Ovary (tissue), 10 donors: ENCODE measurements at places on chromosomes 3 and 15. TPM values are rescaled to one million over a fixed set of nuclear protein-coding genes. Genes with fewer than 3 reads are reported as not detected.
A peak's percentile ranks its signal among the peaks of the same experiment; 100 is the strongest.

TRH gene
- 0.54 TPM for polyA plus RNA-seq

NSUN3 gene
- 7.1 TPM for polyA plus RNA-seq

DNA sequence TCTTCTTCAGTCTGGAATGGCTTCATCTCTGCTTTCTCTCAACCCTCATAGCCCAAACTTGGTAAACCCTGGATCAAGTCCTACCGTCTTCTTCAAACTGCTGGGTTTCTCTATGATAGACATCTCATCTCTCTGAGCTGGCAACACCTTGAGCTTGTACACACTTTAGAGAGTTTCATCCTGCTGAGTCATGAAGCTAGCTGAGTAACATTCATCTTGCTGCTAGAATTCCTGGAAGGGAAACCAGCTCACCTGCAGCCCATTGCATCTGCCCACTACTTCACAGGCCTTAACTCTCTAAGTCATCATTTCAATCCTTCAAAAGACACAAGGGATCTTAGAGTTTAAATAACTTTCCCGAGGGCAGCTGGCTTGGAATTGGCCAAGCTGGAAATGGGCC lies 175.5 kb upstream of the RORA start:
- no peaks in the 10 kb centered on the region for H3K4me1 ChIP-seq
- H3K4me3 ChIP-seq, result no peak overlapping the region
- no peak for DNase-seq
- no peaks in the 10 kb centered on the region for H3K27me3 ChIP-seq

DNA sequence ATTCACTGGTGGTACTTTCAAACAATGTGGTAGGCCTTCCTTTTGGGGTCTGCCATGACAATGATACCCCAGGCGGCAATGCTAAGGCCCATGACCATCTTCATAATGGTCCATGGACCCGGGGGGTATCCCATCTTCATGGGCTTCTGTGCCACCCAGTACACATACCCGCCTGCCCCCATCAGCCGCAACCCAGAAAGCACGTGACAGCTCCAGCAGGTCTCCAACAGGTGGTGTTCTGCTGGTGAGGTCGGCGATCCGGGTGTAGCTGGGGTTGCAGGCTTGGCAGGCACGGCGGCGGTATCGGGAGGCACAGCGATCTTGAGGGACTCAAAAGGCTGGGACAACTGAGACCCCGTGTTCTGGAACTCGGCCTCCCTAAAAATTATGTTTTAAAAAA lies 214.5 kb downstream of the SNRPN start:
- H3K27ac ChIP-seq, result no peak overlapping the region
- H3K4me3 ChIP-seq, result no peak overlapping the region
- peak; percentile 3 for DNase-seq
- no peaks in the 10 kb centered on the region for H3K36me3 ChIP-seq

GRCh38 chr3:149095487-149095886 lies 9.2 kb upstream of the HLTF start:
- no peaks in the 10 kb centered on the region for H3K27me3 ChIP-seq
- no peak overlapping the region for H3K4me3 ChIP-seq
- no peaks in the 10 kb centered on the region for H3K36me3 ChIP-seq
- DNase-seq, result no peak

GPR27 gene
- polyA plus RNA-seq, result 9.2 TPM

PSTPIP1 gene
- polyA plus RNA-seq, result 1.4 TPM

NPAP1 gene
- polyA plus RNA-seq, result 0.28 TPM
